GM13977 (cell line): ENCODE measurements at places on chromosomes 16 and 17.

- DNase-seq = no peak
Observed at GRCh38 chr17:17159571-17159970, 46.6 kb downstream of the PLD6 start.

DNA sequence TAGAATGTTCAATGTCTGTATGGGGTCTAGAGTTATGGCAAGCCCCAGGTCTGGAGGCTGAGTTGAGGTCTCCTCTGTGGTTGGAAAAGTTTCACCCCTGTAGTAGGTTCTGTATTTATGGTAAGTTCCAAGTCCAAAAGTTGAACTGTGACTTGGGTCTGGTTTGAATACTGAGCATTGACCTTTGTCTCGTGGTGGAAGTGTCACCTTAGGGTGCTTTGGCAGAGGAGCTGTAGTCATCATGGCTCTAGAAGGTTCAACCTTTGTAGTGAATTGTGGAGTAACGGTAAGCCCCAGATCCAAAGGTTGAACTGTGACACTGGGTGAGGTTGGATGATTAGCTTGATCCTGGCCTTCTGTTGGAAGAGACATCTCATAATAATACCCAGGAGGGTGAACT is 17.6 kb downstream of the RDM1 start:
- no peak for DNase-seq

DNA sequence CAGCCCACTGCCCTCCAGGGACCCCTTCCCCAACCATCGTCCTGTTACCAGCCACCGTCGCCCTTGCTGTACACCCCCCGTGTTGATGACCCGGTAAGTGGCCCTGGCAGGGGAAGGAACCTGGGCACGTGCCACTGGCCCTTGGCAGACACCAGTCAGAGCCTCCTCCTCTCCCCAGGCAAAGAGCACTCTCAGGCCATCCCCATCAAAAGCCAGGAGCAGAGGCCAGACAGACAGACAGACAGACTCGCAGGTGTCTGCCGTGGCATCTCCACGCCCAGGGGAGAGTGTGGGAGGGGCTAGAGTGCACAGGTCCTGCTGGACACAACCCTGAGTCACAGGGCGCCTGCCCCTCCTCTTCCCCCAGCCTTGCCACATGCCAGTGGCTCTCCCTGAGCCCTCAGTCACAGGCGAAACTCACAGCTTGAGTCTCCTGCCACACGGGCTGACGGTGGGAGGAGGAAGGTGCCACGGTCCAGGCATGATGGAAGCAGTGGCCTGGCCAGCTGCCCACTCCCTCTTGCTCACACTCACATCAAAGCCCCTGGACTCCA is 7.8 kb downstream of the CLCN7 start:
- DNase-seq = no peak

GRCh38 chr16:70736465-70737376 is 50.9 kb upstream of the MTSS2 start:
- no peak for DNase-seq

GRCh38 chr16:3964686-3965290 is 84.3 kb upstream of the CREBBP start:
- no peak for DNase-seq

DNA sequence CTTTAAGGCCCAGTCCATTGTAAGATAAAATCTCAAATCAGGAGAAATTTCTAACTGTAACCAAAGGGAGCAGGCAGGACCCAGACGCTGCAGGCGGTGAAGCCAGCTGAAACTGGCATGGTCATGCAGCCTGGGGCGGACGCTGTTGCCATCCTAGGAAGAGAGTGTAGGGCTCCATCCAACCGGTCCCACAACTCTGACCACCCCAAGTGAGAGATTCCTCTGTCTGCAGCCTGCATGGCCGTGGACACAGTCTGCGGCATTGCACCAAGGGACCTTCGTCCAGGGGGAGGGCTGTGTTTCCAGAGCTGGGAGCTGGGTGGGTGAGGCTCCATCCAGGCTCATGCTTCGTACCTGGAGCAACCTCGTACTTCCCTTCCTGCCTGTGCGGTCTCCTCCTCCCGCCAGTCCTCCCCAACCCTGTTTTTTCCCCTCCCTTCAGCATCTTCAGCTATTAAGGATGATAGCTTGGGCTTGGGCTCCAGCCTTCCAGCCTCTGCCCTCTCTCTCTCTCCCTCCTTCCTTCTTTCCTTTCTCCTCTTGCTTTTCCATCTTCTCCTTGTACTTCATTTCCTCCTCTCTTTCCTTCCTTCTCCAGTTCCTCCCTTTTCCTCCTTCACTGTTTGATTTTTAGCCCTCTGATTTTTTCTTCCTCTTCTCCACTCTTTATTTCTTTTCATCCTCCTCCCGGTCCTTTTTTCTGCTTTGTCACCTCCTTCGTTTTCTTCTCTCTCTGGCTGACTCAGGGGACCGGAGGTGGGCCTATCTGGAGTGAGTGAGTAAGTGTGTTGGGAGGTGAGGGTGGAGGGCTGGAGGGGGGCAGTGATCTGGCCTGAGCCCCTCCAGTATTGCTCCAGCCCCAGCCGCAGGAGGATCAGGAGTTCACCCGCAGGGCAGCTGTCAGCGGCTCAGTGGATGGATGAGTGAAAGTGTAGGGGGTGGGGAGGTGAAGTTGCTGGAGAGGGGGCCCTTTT is 17.0 kb upstream of the LHX1 start:
- no peak for DNase-seq

- no peak for DNase-seq
Observed at GRCh38 chr16:9778849-9779248, 403.4 kb downstream of the GRIN2A start.

- DNase-seq = no peak
Observed at GRCh38 chr17:2906901-2907300, 110.7 kb downstream of the RAP1GAP2 start.

- no peak for DNase-seq
Observed at GRCh38 chr16:80047842-80048241, 447.3 kb upstream of the MAF start.

GRCh38 chr17:80379348-80379747 is 35.6 kb upstream of the ENDOV start:
- no peak for DNase-seq

DNA sequence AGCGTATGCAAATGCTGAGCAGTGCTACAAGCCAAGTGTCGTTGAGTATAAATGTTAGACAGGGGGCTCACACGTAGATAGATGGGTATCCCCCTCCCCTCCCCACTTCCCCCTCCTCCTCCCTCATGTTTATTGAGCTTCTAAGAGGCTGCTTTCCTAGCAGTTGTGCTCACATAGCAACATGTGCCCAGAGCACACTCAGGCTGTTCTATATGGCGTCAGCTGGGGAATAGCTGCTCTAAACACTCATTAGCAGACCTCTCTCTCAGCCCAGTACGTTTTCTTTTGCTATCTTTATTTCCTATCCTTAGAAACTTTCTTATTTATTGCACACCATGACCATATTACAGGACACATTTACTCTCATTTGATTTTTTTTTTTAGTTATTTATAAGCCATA is 1.8 kb downstream of the KCNJ2 start:
- no peak for DNase-seq

DNA sequence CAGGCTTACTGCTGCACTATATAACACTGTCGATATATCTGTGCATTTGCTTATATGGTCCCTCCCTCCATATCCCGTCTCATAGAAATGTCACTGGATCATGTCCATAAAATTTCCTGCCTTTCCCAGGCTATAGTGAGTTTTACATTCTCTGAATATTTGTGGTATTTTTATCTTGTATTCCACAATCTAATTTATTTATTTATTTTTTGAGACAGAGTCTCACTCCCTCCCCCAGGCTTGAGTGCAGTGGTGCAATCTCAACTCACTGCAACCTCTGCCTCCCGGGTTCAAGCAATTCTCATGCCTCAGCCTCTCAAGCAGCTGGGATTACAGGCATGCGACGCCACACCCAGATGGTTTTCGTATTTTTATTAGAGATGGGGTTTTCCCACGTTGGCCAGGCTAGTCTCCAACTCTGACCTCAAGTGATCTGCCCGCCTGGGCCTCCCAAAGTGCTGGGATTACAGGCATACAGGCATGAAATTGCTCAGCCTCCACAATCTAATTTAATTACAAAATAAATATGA is 12.9 kb downstream of the TRIM37 start:
- no peak for DNase-seq
